ENCODE measurements at places on chromosomes 7 and 10.

DNA sequence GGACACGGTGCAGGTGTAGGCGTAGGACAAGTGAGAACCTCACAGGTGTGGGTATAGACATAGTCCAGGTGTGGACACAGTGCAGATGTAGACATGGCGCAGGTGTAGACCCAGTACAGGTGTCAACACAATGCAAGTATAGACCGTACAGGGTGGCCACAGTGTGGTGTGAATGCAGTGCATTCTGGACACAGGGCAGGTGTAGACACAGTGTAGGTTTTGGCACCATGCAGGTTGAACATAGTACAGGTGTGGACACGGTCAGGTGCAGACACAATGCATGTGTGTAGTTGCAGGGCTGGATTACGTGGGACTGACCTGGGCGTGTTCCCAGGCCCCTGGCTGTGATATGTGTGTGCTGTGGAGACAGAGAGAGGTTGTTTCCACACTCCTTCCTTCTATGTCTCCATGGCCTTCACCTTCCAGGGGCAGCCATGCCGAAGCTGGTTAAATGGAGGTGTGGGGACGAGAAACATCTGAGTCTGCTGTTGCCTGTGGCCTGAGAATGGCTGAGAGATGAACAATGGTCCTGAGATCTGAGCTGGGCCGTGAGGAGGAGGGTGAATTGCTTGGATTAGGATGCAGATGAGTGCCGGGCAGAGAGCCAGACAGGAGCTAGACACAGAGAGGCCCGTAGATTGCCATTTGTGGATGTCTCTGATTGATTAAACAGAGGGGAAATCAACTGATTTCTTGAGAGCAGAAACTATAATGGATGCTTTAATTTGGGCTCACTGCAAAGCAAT lies 343.9 kb upstream of the SHH start:
- DNase-seq, result no peak

- no peak for DNase-seq
Observed at GRCh38 chr7:101536232-101536631, 92.9 kb downstream of the MYL10 start.

DNA sequence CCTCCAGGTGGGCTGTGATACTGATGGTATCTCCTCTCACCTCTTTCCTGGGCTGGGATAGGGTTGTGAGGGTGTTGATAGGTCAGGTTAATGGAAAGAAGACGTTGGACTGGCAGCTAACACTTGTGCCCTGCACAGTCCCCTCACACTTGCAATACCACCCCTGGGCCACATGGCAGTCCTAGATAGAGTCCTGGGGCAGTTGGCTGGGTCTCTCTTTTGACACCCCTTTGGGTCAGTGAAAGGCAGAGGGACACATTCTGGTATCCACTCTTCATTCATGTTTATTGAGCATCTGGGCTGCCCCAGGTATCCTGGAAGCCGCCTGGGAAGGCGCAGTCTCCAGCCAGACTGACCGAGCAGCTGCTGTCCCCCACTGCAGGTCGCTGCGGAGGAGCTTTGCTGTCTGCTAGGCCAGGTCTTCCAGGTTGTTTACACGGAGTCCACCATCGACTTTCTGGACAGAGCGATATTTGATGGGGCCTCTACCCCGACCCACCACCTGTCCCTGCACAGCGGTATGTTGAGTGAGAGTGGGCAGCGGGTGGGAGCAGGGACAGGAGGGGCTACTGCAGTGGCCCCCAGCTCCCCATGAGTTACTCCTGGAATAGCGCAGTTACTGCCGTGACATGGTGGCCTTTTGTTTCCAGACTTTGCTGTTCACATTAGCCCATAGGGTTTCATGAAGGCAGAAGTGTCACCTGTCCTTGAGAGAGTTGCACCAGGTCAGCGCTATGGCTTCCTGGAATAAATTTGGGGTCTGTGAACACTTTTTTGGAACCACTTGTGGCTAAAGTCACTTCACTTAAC lies 19.1 kb downstream of the NACAD start:
- no peak for DNase-seq

DNA sequence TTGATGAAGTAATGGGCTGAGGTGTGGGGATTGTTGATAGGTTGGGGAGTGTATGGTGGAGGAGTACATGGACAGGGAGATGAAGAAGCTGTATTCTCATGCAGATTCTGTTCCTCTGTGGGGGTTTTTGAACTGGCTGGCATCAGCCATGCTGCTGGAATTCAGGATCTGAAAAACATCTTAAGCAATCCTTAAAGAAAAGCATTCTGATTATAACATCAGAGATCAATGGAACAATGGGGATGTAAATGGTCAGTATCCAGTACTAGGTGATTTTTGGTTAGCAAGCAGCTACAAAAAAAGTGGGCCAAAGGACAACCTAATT lies 247.5 kb upstream of the GALNT17 start:
- DNase-seq, result no peak

- no peak for DNase-seq
Observed at GRCh38 chr10:8768341-8768740, 713.9 kb downstream of the GATA3 start.

DNA sequence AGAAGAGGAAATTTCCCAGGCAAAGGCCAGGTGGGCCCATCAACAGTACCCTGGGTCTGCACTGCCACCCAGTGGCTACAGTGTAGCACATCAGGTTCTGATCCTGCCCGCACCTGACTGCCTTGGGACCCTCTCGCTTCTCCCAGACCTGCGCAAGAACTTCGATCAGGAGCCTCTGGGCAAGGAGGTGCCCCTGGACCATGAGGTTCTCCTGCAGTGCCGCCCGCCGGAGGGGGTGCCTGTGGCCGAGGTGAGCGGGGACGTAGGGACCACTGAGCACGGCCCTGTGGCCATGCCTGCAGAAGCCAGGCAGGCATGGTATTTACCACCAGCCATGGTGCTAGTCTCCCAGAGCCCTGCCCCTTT lies 33.9 kb upstream of the SLC29A3 start:
- DNase-seq, result peak; percentile 70

DNA sequence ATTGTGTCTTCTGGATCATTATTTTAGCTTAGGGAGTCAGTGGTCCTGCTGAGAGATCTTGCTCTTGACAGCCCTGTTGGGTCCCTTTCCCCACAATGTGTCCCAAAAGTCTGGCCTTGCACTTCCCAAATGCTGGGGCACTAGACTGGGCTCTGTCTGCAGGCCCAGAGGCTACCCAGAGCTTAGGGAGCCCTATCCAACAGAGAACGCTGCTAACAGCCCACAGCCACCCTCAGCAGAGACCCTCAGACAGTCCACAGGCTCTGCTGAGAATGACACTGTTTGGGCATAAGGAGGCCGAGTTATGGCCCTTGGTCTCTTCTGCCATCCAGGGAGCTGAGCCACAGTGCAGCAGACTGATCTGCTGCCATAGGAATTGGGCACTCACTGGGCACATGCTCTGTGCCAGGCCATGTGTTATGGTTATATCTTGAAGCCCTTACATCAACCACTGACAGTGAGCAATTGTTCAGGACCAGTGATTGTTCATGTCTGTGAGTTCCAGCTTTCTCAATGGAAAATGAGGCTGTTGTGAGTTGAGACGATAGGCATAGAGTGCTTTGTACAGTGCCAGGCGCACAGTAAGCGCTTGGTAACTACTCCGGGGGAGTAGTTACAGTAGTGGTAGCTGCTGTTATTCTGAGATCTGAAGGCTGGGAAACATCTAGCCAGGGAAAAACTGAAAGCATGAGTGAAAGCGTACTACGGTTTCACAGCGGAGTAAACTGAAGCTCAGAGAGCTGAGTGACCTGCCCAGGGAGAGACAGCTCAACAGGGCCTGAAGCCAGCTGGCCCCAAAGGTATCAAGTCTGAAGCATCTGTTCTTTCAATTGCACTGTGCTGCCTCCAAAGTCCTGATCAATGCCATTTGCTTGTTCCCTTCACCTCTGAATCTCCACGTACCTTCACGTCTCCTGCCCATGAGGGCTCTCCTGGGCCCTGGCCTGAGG lies 77.6 kb upstream of the PRLHR start:
- no peak for DNase-seq

- no peak for DNase-seq
Observed at GRCh38 chr10:34157501-34157900, 657.6 kb downstream of the PARD3 start.

DNA sequence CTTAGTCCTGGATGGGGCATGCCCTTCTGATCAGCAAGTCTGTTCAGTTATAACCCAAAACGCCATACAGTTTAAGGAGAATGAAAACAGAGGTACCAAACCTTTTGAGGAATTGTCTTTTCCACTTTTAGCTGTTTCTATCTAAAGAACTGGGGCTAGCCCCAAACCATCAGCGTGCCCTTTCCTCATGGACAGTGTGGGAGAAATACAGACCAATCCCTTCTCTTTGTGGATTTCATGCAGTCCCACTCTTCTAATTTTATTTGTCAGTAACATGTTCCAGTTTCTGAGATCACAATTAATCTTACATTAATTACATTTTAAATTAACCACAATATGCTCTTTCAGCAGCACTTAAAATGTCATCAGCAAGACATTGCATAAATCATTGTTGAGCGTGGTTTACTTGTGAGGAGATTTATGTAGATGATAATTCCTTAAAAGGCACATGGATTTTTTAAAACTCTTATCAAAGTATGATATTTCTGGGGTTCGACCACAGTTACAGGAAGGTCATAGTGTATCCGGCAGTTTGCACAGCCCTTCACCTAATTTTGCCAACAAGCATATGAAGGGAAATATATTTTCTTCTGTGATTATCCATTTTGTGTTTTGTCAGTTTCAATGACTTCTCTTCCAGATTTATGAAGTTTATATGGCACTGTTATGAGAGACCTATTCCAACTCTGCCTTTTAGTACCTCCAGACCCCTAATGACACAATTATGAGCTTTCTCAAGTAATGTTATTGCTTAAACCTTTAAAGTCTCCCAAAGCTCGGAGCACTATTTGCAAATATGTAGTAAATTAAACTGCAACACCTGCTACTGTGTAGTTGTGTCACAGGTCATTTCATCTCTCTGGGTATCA lies 868.4 kb upstream of the C7orf33 start:
- DNase-seq, result no peak

DNA sequence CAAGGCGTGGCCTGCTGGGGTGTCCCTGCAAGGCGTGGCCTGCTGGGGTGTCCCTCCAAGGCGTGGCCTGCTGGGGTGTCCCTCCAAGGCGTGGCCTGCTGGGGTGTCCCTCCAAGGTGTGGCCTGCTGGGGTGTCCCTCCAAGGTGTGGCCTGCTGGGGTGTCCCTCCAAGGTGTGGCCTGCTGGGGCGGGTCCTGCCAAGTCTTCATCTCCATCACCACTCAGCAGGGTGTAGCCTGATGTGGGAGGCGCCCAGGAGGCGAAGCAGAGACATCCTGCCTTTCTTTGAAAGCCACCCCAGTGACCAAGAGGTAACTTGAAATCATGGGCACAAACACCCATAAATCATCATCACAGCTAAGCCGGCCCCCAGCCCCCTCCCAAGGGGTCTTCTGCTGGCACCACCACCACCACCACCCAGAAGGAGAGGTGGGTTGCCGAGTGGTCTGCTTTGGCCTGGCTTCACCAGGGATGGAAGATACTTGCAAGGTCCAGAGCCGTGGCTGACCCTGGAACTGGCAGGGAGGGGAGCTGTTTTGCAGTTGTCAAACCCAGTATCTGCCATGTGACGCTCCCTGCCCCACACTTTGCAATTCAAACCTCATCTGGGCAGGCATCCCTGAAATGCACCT lies 190.6 kb downstream of the EBF3 start:
- DNase-seq, result peak; percentile 40

GRCh38 chr7:66353547-66353946 lies 148.4 kb downstream of the TPST1 start:
- DNase-seq, result no peak

DNA sequence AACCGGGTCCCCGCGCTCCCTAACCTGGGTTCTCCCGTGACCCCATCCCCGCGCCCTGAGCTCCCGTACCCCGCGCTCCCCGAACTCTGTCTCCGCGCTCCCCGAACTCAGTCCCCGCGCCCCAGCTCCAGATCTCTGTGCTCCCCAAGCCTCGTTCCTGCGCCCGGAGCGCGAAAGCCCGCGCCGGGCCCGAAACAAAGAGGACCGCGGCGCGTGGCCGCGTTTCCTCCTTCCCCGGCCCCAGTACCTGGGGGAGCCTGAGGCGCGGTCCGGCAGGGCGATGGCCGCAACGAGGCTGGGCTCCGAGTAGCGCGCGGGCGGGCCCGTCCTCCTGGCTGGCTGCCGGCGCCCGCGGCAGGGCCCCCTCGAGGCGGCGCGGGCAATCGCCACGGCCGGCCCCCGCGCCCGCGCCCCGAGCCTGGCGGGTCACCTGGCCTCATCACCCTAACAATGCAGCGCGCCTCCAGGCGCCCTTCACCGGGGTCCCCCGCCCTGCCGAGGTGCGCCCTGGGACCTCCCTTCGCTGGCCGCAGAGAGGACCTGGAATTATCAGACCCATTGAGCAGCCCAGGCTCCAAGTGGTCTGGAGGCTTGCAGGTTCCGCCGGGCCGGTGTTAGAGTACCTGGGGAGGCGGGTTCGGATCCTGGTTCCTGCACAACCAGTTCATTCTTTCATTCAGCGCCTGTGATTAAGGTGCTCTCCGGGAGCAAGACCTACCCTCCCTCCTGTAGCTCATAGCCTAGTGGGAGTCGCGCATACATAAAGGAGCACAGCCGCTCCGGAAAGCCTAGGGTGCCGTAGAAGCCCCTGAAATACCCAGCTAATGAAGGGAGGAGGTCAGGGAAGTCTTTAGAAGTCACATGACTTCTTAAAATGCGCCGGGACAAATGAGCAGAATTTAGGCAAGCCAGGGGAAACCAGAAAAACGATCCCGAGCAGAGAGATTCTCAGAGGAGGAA lies at the start of gene TNS3:
TSS of gene TNS3 (minus strand) at position 308 of the 960 bp plus-strand sequence. CDS start 142,475 bp downstream, outside the sequence.
- DNase-seq, result no peak
